ENCODE measurements at places on chromosomes 5 and 9. TPM values are rescaled to one million over a fixed set of nuclear protein-coding genes. Genes with fewer than 3 reads are reported as not detected.
A peak's percentile ranks its signal among the peaks of the same experiment; 100 is the strongest.

Gene ERCC8
- total RNA-seq = 18.6 TPM

Gene PCSK5
- 6.4 TPM for total RNA-seq

Gene HBEGF
- 2.6 TPM for total RNA-seq

Gene MARCOL
- 0.44 TPM for total RNA-seq

Gene GABRG2
- 2.2 TPM for total RNA-seq

DNA sequence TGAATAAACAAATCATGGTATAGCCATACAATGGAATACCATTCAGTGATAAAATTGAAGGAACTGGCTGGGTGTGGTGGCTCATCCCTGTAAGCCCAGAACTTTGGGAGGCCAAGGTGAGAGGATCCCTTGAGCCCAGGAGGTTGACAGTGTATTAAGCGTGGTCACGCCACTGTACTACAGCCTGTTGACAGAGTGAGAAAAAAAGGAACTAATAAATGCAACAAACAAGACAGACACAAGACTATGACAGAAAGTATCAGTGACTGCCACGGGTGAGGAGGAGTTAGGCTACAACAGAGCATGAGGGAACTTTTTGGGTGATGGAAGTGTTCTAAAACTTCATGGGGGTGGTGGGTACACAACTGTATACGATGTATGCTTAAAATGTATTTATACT lies 2.2 kb downstream of the FNIP1 start:
- ATAC-seq = no peak

- ATAC-seq = no peak
Observed at GRCh38 chr5:19534751-19535150, 453.2 kb downstream of the CDH18 start.

GRCh38 chr5:153365547-153365946 lies 124.9 kb upstream of the GRIA1 start:
- ATAC-seq = no peak

DNA sequence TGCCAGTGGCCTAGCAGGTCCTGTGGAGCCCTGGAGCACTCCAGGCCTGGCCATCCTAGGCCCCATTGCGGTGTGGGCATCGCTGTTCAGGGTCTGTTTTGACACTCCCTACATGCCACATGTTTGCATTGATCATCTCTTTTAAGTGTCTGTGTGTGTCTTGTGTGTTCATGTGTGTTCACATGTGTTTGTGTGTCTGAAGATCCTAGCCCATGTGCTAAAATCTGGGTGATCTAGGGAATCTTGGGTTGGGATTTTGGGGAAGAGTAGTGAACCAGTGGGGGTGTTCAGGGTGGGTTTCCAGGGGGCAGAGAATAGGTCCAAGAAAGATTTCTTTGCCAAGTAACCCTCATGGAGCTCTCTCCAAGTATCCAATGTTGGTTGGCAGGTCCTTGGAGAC lies 8.4 kb downstream of the PSD2 start:
- ATAC-seq = no peak

DNA sequence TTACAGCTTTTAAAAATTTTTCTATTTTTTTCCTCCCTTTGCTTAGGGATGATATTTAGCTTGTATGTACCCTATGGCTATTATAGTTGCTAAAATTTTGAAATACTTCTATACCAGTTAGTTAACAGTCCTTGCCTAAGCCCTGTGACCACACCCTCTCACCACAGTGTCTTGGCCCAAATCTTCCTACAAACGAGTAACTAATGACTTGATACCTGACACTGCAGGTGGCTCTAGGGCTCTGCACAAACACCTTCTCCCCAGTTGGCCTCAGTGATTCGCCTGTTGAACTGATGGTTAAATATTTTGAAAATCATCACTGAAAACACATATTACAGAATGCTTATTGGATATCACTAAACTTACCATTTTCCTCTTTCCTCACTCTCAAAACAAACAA lies 449.6 kb upstream of the CHD1 start:
- ATAC-seq = no peak

DNA sequence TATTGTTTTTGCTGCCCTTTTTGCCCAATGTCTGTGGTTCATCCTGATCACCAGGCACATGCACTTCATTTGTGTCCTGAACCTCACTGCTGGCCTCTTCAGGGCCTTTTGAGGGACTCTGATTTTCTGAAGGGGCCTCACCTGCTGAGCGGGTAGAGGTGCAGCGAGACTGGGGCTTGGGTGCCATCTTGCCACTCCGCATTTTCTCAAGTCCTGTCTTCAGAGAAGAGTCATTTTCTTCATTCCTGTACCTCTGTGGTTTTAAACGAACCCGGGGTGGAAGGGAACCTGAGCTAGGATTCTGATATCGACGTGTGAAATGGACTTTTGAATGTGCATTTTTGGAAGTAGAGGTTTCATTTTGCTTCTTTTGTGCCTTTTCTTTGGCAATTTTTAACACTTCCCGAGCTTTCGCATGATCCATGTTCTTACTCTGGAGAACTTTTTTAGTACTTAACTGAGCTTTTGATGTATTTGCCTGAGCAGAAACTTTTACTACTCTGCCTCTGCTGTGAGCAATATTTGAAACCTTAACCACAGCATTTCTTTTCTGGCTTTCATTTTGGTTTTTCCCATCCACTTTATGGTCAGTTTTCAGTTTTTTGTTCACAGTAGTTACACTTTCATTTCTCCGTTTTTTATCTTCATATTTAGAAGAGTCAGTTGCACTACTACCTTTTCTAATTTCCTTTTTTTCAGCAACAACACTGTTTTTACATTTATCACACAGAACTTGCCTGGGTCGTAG lies 26.1 kb downstream of the PWWP2A start:
- ATAC-seq = no peak

GRCh38 chr9:77018969-77019235 lies 553 bp upstream of the FOXB2 start:
- no peak for ATAC-seq

DNA sequence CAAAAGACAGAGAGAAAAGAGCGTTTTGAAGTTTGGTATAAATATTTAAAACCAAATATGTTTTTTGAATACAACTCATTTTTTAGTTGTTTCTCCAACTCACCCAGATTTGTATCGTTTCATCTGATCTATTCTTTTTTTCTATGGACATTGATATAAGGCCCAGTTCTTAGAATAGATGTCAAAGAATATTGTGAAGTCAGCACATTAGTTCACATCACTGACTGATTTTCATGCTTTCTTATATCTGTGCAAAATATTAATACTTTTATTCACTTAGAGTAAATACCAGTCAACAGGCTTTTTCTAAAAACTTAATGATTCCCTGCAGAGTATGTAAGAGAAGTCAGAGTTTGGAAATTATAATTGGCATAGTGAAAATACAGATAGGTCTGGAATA lies 254.4 kb upstream of the PTPRD start:
- ATAC-seq = no peak

DNA sequence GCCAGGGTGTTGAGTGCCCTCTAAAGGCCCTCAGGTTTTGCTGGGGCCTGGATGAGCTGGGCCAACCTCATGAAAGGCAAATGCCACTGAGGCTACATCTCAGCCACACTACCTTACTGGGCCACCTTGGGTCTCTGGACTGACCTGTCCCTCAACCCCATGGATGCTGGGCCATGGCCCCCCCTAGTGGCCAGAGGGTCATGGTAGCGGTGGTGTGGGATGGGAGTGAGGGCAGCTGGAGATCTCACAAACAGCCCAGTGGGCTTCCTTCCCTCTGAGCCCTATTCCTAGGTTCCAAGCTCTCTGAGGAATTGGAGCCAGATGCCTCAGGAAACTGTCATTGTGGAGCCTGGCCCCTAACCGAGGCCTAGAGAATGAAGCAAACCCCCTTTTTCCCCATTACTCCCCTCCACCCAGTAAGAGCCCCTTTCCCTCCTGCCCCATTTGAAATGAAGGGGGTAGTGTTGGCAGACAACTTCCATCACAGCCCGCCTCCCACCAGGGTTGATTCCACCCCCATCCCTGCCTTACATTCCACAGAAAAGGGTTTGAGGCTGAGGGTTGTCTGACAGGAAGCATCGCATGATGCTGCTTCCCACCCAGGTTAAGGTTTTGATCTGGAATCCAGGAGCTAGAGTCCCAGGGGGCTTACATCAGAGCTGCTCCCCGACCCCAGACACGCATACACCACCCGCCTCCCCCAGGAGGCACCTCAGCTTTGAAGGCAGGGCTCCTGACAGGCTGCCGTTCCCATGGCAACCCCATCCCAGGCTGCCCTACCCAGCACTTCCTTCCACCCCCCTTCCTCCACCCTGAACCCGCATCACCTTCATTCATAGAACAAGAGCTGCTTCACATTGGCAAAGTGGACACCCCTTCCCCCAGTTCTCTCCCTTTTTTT lies 63.9 kb downstream of the PCDH1 start:
- peak; percentile 64 for ATAC-seq

GRCh38 chr5:31280210-31280609 lies 86.7 kb downstream of the CDH6 start:
- ATAC-seq = no peak

DNA sequence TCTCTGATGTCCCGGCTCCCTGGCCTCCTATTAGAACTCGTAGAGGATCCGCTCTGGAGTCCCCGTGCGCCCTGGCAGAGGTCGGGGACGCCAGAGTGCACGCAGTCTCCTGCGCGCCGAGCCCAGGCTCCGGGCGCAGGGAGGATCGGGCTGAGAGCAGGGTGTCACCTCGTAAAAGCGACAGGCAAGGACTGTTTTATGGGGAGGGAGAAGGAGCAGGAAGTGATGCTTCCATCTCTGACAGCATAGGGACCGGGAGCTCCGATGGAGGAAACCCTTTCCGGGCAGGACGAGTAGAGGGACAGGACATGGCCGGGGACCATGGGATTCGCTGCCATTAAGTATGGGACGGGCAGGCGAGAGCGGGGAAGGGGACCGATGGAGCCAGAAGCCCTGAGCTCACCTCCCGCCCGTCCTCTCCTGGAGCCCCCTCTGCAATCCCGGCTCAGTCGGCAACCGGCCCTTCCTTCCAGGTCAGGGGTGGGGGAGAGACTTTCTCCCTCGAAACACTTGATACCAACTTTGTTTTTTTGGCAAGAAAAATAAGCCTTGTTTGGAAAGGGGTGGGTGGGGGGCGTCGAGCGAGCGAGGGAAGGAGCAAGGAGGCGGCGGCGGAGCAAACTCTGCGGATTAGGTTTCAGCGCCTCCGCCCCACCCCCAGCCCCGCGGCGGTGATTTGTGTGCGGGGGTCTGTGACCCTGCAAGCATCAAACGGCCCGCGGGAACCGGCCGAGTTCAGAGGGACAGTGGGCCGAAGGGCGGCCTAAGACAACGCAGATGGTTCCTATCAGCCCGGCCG lies 12.6 kb downstream of the LMX1B start:
- ATAC-seq = peak; percentile 25
